Stimulated activated CD8-positive, alpha-beta memory T cell treated with anti-CD3 and anti-CD28 coated beads, Interleukin-4, amount 100 ng/mL, for 48 hours (primary cell): ENCODE measurements at places on chromosomes 11 and 22.

- no peak for DNase-seq
These were observed 27.2 kb downstream of the GRAMD1B start for GRCh38 chr11:123457187-123457770.

- no peak for DNase-seq
These were observed 44.5 kb downstream of the FEZ1 start for GRCh38 chr11:125451400-125452124.

DNA sequence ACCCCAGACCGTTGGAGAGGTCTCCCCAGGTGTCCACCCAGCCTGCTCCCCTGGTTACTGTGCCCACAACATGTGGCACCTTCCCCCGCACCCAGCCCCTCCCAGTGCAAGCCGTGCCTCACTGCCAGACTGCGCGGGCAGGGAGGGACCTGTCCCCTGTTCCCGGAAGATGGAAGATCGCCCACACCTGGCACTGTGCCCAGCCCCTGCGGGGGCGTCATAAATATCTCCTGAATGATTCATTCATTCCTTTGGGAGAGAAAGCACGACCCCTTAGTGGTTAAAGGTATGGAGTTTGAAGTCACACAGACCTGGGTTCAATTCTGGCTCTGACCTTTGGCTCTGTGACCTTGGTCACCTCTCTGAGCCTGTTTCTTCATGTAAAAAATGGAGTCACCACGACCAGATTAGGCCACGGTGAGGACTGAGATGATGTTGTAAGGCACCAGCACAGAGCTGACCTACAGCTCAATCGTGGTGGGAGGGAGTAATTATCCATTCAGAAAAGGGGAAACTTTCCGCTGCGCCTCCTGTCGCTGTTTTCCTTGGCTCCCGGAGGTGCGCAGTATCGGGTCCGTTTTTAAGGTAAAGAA, 497 bp upstream of the SYT12 start:
- DNase-seq = no peak

DNA sequence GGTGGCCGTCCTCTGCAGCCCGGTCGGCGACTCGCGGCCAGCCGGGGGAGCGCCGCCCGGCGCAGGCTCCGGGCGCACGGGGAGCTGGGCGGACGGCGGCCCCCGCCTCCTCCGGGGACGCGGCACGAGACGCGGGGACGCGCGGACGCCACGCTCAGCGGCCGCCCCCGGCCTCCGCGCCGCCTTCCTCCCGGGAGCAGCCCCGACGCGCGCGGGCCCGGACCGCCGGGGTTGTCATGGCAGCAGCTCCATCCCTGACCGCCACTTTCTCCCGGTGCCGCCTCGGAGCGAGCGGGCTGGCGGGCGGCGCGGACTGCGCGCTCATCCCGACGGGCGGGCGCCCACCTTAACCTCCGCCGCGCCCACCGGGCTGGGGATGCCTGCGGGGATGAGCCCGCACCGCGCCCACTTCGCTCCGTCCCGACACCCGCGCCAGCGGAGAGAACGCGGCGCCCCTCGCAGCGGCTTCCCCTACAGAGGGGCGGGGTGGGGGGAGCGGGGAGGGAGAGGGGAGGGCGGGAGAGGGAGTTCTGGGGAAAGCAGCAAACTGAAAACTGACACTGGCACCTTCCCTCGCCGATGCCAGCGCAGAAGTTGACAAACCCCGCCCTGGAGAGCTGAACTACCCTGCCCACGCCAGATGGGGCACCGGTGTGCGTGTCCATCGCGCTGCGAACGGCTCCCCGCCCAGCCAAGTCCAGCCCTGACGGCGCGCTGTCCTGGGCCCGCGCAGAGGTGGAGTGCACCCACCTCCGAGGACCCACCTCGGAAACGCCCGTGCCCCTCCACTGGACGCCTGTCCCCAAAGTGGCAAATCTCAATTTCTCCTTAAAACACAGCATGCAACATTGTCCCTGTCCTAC, 588.4 kb downstream of the OPCML start:
- no peak for DNase-seq

DNA sequence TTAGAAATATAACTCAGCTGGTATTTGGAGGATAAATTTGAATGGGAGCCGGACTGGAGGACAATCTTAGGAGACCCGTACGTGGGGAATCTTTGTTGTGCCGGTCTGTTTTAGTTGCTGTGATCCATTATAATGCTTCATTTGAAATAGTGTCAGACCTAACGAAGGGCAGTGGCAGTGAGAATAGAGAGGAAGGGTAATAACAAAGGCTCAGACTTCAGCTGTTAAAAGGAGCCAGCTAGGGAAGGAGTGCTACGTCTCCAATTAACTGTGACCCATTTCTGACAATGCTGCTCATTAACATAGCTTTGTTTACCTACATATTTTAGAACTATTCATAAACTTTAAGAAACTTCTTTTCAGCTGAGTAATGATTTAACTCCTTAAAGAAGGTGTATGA, 246.9 kb downstream of the OPCML start:
- no peak for DNase-seq

GRCh38 chr11:45708887-45709663, 43.7 kb upstream of the CHST1 start:
- DNase-seq = no peak

- no peak for DNase-seq
These were observed 52.8 kb upstream of the CCDC188 start for GRCh38 chr22:20203552-20204201.

- no peak for DNase-seq
These were observed 20.6 kb downstream of the ADM start for GRCh38 chr11:10325277-10326011.
